ENCODE measurements at places on chromosomes 12 and 14.

- peak; percentile 3 for DNase-seq
Observed at GRCh38 chr12:21248679-21249078, 86.0 kb downstream of the SLCO1A2 start.

DNA sequence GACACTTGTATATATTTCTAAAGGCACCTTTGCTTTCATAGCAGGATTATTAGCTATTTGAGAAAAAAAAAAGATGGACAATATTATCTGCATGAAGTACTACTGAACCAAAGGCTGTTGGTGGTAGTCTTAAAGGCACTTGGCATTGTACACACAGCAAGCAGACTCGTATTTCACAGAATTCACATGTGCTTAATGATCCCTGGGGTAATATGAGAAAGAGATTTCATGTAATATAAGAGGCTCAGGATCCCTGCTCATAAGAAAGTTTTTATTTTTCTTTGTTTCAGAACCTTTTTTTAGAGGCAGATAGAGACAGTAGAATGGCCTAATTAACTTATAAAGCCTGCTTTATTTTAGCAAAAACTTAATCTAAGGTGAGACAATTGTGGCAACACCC, 59.5 kb downstream of the SYNE2 start:
- DNase-seq: no peak

GRCh38 chr14:102926104-102926503, 3.6 kb downstream of the AMN start:
- no peak for DNase-seq

- DNase-seq: no peak
Observed at GRCh38 chr14:35632271-35632670, 98.3 kb downstream of the INSM2 start.

DNA sequence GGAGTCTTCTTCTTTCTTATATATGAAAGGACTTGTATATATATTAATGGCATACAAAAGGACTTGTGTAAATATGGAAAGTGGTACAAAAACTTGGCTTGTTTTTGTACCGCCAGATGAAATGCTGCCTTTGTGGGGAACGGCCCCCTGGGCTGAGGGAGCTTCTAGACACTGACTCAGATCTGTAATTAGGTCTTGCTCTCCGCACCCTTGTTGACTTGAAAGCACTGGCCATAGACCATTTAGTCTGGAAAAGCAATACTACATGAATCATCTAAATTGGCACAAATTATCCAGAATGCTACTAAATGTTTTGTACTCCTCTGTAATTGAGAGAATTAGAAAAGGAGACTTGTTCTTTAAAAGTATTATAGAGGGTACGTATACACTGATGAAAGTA, 399.9 kb upstream of the RGS6 start:
- DNase-seq: no peak

DNA sequence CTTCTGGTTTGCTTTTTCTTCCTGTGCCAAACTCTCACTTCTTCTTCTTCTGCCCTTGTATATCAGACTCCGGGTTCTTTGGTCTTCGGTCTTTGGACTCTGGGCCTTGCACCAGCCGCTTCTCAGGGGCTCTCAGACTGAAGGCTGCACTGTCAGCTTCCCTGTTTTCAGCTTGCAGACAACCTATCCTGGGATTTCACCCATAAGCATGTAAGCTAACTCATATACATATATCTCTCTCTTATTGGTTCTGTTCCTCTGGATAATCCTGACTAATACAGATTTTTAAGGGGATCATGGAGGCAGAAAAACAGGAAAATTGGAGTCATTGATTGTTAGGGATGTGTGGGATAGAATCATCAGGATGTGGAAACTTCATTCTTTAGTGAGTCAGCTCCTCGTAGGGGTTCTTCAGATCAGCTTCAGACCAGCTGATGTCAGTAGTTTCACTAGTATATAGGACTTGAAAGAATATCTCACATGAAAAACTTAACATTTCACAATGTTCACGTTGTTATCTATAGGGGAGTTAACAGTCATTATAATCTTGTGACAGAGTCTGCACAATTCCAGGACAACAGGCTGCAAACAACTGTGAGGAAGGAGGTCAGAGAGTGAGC, 102.9 kb downstream of the RASSF9 start:
- no peak for DNase-seq

GRCh38 chr12:124551268-124552144, 15.9 kb downstream of the NCOR2 start:
- peak; percentile 89 for DNase-seq

DNA sequence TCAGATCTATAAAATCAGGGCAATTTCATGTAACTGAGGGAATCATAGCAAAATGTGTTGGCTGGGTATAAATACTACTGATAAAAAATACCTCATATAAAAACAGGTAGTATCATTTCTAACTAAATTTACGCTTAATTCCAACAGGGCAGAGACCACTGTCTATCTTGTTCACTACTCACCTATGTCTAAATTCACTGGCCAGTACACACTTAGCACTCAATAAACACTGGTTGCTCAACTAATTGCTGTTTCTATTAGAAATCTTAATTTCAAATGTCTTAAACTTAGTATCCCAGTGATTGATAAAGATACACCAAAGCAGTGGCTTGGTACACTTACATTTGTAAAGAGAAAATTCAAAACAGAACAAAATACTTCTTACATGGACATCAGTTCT, 55.6 kb downstream of the HNRNPC start:
- no peak for DNase-seq

- DNase-seq: no peak
Observed at GRCh38 chr12:115708801-115709200, 568.7 kb downstream of the MED13L start.

DNA sequence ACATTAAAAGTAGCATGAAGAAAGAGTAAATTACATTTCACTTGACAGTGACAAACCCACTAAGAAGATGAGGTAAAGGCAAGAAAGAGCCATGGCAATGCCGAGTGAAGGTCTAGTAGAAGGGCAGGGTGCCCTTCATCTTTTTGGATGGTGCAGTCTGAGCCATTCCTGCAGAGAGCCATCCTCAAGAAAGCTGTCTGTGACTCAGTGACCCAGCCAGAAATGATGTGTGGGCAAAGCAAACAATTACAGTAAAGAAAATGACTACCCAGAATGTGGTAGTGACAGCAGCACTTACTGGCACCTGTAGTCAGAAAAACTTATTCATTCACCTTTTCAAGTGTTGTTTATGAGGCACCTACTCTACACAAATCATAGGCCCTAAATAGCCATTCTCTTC, 281.7 kb downstream of the DUSP6 start:
- DNase-seq: no peak

DNA sequence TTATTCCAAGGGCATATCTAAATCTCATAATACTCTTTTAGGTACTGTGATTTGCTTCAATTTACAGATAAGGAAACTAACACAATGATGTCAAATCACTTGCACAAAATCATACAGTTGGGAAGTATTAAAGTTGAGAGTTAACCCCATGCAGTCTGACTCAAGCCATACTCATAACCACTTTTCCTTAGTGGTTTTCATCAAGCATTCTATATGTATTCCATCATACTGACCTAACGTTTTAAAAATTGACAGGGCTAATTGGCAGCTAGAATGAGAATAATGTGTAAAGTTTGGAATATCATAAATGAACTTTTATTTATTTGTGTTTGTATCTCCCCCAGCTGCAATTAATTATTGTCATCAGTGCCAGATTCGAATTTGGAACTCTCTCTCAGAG, 20.9 kb downstream of the PUS7L start:
- DNase-seq: no peak

DNA sequence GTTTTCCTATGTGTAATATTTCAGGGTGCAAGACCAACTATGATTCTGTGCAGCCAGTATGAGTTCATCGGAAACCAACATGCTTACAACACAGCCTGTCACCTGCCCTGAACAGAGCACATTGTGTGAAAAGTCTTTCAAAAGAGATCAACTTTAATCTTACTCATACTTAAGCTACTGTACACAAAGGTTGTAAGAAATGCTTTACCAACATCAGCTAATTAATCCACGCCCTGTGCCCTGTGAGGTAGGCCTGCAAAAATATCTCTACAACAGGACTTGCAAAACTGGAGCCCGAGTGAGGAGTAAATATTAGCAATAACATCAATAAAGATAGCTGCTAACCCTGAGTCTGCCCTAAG, 15.1 kb downstream of the APPL2 start:
- DNase-seq: no peak

GRCh38 chr14:68135566-68135965, 316.0 kb downstream of the RAD51B start:
- DNase-seq: no peak

DNA sequence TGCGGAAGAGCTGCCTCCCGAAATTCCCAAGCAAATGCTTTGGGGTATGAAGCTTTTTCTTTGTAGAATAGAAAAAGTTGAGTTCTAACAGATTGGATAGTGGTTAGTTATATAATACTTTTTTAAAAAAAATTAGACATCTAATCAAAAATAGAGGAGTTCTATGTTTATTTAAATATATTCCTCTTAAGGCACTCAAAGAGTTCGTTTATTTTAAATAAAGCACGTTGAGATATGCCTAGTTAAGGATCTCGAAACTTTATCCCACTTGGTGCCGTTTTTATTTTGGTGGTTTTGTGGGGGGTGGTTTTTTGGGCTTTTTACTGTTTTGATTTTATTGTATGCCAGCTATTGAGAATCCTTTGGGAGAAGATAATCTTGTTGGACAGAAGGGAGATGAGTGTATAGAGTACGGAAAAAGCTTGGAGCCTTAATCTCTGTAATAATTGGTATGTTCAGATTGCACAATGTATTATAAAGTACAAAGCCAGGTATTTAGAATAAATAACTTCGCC, 10.7 kb upstream of the SNAPC1 start:
- DNase-seq: no peak

DNA sequence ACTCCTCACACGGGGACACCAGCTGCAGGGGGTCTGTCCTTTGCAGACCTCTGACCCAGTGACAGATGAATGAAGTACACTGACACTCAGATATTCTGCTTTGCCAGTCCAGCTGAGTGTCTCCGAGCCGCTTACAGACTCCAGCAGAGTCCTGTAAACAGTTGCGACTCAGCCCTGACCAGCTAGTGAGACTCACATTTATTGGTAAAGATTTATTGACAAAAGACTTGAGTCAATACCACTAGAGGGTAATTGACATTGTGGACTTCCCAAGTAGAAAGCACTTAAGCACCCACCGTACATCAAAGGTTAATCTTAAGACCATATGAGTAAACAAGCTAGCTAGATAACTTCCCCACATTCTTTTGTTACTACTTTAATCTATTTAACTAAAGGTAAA, 9.8 kb upstream of the FKBP4 start:
- no peak for DNase-seq

DNA sequence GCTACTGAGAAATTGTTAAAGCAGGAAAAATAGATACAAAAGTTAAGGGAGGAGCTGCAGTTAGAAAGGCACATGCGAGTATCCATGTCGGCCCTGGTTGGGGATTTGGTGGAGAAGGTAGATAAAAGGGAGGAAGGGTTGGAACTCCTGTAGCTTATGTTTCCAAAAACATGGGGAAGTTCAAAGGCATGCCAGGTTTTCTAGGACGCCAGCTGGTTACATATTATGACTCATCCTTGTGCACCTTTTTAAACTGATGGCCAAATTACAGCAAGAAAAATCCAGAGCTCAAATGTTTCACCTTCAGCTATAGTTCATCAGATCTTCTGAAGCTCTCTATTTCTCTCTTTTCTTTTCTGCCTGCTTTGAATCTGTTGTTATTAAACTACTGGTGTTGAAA, 13.2 kb upstream of the MAP4K5 start:
- no peak for DNase-seq

DNA sequence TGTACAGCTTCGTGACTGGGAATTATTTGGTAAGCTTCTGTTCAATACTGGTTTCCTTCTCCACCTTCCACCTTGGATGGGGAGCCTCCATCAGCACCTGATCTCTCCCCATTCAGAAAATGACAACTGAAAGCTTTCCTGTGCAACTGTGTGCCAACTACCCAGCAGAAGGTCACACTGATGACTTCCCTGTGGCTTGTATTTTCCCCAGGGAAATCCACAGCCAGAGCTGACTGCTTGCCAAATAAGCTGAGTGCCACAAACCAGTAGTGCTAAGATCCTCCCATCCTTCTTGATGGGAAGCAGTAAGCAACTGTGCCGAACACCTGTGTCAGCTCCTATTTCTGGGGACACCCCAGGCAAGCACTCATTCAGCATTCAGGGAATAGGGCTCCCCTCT, 257.2 kb upstream of the SOX5 start:
- no peak for DNase-seq

DNA sequence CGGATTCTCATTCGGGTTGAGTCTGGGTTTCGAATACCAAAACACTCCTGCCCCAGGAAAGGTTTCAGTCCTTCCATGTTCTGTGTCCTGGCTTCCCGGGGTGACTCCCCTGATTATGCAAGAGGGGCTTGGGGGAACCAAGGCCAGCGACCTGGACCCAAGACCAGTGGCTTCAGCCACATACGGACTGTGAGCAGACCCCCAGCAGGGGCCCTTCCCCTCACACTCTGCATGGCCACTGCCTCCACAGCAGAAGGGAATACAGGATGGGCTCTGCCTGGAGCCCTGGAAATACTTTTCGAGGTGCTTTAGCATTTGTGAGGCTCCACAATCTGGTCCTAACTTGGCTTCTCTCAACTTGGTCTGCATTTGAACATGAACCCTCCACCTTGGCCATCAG, 19.1 kb downstream of the HDAC7 start:
- no peak for DNase-seq

GRCh38 chr12:89707703-89708564, 704 bp downstream of the ATP2B1 start:
- peak; percentile 36 for DNase-seq

GRCh38 chr14:90402016-90402415, 5.2 kb downstream of the CALM1 start:
- DNase-seq: peak; percentile 34

GRCh38 chr12:27751386-27752047, 28.5 kb upstream of the KLHL42 start:
- DNase-seq: no peak

All from KBM-7 (cell line).